ENCODE measurements at places on chromosomes 16 and 17.

- DNase-seq, result no peak
Observed at GRCh38 chr16:55942821-55943220, 67.6 kb upstream of the CES5A start.

DNA sequence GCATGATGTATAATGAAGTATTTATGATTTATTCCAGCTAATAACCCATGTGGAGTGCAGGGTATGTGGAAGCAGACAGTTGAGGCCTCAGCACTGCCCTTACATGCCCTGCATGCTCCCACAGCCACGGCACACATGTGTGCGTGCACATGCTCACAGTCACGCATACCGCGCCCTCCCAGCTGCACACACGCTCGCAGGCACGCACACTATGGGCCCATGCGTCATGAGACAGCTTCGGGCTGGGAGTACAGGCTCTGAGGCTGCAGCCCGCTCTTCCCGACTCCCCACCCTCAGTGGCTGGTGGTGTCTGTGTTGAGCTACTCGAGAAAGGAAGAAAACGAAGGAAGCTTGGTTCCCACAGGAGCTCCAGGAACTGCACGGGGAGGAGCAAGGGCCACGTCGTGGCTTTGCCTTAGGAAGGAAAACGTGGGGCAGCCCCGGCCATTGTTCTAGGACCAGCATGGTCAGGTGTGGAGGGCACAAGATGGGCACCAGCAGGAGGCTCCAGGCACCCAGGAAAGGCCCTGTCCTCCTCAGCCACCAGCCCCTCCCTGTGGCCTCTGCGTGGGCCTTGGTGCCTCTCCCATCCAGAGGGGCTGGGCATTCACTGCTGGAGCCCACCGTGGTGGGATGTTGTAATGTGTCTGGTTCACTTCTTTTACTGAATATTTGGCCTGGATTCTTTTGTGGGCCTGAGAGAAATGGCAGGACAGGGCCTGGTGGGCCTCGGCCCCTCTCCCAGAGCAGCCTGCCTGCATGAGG is 27.5 kb upstream of the CDH15 start:
- no peak for DNase-seq

GRCh38 chr16:69486724-69487123 is 62.3 kb downstream of the CYB5B start:
- no peak for DNase-seq

DNA sequence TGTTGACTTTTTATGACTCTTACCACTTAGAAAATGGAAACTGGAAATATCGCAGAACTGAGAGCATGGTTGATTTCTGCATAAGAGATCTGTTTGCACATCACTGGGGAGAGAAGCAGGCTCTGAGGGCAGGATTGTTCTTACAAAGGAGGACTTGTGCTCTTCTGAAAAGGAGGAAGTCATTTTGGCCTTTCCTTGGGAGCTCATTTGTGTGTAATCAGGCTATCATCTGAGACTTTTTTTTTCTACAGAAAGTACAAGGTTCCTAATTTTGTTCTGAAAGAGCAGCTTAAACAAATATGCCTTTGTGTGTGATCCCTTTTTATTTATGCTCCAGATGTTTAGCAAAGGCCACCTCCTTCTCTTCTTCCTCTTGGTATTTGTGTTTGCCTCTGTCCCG is 145.7 kb upstream of the CACNG5 start:
- DNase-seq, result no peak

DNA sequence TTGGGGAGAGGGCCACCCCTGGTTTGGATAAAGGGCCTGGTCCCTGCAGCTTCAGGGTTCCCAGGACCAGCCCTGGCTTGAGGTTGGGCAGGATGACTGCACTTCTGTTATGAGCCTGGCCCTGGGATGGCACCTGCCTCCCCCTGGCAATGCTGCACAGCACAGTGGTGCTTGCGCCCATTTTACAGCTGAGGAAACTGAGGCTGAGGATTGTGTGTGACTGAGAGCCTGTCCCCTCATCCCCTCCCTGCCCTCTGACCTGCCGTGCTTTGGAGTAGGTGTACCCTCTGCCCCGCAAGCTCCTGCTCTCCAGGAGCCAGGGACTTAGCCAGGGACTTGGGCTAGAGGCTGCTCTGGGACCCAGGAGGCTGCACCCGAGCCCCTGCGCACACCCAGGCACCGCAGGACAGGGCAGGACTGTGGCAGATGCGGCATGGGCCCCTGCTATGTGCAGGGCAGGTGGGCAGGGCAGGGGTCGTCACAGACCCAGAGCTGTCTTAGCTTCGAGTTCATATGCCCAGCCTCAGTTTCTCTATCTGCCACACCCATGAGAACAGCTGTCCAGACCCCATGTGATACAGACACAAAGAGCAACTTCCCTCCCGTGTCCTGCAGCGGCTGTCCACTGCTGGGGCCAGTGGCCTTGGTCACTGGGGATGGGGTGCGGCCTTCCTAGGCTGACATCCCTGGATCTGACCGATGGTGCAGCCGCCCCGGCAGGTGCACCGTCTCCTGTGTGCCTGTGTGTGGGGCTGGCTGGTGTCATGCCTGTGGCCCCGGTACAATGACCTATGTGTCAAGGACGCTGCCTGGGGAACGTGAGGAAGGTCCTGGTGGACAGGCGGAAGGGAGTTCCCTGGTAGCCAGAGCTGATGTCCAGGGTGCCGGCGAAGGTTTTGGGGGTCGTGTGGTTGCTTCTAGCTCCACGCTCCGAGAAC is 36.6 kb downstream of the BAHCC1 start:
- DNase-seq, result no peak

- DNase-seq, result peak; percentile 43
Observed at GRCh38 chr17:61635913-61636432, 45.0 kb upstream of the NACA2 start.

DNA sequence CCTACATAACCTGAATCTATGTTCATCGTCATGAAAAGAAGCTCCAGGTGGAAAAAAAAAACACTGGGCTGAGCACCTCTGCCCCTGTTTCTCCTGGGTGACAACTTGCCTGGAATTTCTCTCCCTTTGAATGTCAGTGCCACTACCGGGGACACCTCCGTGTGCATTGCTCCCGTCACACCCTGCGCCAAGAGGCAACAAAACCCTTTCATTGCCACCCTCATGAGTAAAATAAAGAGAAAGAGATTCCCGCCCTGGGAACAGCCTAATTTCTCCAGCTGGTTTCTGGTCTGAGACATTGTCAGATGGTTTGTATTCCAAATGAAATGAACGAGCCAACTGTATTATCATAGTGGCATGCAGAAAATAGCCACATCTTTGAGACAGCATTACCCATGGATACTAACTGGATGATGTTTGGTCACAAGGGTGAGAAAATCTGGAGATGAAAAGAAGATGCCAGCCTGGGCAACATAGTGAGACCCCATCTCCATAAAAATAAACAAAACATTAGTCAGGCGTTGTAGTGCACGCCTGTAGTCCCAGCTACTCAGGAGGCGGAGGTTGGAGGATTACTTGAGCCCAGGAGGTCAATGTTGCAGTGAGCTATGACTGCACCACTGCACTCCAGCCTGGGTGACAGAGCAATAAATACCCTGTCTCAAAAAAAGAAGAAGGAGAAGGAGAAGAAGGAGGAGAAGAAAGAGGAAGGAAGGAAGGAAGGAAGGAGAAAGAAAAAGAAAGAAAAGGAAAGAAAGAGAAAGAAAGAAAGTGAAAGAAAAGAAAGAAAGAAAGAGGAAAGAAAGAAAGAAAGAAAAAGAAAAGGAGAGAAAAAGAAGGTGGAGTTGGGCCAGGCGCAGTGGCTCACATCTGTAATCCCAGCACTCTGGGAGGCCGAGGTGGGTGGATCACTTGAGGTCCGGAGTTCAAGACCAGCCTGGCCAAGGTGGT is 42.2 kb upstream of the ADCY9 start:
- DNase-seq, result no peak

GRCh38 chr17:1793447-1793806 is 31.6 kb downstream of the SERPINF1 start:
- no peak for DNase-seq

DNA sequence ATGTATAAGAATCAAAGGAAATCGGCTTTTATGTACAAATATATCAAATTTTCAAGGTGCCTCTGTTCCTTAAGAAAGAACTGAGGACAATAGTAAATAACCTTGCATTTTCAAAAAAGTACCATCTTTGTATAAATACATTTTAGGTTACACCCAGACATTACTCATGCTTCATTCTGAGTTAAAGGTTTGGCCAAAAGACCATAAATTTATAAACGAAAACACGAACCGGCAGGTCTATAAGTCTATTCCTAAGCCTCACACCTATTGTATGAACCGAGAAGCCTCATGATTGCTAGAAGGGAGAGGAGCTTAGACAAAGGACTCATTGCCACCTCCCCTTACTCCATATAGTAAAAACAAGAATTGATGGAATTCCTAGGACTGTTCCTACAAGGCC is 94.6 kb upstream of the PSMD7 start:
- no peak for DNase-seq

- no peak for DNase-seq
Observed at GRCh38 chr16:55691771-55692170, 36.0 kb downstream of the SLC6A2 start.

DNA sequence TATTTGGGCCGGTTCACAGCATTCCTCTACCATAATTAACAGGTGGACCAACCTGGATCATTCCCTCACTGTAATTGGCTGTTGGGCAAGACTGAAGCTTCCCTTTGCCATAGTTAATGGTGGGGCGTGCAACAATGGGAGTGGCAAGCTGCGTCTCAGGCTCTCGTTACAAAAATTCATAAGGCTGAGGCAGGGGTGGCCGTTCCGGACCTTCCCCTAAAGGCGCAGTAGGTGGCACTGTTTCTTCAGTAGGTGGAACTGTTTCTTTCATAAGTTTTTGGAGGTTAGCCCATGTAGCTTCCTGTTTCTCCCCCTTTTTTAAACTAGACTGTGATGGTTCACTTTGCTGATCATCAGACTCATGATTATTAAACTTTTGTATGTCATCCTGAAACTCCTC is 17.0 kb upstream of the TMC5 start:
- DNase-seq, result no peak

DNA sequence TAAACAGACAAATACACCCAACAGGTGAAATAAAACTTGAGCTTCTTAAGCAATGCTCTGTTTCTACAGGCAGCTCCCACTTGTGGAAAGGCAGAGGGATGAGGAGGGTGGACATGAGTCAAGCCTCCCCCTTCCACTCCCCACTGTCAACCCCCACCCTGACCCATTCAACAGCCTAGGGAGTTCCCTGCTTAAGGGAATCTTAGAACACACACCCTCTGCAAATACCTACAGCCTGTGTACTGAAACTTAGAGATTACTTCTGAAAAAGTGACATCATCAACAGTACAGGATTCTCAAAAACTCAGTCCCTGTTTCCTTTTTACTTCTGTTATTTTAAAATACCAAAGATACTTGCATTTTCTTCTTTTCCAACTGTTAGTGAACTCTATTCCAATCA is 345.4 kb downstream of the SOX9 start:
- DNase-seq, result no peak

DNA sequence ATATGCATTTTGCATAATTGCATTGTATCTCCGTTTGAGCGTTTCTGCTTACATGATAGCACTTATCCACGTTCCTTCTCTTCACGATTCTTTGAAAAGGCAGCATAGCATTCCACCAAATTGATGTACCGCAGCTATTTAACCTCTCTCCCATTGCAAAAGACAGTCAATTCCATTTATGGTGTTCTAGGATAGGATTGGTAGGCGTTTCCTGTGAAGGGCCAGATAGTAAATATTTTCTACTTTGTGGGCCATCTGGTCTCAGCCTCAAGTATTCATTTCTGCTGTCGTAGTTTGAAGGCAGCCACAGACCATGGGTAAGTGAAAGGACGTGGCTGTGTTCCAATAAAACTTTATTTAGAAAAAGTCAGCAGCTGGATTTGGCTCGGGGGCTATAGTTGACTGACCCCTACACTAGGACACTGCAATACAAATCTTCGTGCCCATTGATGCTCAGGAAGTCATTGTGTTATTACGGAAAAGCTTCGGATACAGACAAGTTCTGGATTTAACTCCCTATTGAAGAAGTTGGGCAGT is 10.1 kb downstream of the SNX29 start:
- DNase-seq, result no peak

GRCh38 chr16:79307214-79307613 is 293.3 kb downstream of the MAF start:
- DNase-seq, result no peak

- DNase-seq, result no peak
Observed at GRCh38 chr17:78341559-78342448, 18.1 kb downstream of the SOCS3 start.

DNA sequence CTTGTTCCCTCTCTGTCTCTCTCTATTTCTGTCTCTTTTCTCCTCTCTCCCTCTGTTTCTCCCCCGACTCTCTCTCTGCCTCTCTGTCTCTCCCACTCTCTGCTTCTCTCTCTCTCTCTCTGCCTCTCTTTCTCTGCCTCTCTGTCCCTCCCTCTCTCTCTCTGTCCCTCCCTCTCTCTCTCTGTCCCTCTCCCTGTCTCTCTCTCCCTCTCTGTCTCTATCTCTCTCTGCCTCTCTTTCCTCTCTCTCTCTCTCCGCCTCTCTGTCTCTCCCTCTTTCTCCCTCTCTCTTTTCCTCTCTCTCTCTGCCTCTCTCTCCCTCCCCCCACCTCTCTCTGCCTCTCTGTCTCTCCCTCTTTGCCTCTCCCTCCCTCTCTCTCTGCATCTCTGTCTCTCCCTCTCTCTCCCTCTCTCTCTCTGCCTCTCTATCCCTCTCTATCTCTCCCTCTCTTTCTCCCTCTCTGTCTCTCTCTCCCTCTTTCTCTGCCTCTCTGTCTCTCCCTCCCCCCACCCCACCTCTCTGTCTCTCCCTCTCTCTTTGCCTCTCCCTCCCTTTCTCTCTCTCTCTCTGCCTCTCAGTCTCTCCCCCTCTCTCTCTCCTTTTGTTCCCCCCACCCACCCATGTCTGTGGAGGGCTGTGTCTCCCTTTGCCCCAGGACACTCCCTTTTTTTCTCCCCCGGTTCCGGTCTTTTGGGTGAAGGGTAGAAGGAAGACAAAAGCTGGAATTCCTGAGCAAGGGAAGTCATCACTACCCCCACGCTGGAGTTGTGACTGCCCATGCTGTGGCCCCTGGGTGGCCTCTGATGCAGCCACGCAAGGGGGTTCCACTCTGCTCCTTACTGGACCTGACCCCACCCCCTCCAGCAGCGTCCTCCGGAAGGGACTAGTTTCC is 27.1 kb upstream of the MGAT5B start:
- DNase-seq, result no peak

DNA sequence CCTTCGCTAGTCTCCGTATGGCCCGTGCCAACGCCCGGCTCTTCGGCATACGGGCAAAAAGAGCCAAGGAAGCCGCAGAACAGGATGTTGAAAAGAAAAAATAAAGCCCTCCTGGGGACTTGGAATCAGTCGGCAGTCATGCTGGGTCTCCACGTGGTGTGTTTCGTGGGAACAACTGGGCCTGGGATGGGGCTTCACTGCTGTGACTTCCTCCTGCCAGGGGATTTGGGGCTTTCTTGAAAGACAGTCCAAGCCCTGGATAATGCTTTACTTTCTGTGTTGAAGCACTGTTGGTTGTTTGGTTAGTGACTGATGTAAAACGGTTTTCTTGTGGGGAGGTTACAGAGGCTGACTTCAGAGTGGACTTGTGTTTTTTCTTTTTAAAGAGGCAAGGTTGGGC is 2.5 kb downstream of the RPL13 start:
- DNase-seq, result no peak

GRCh38 chr16:12240036-12240435 is 263.5 kb downstream of the SNX29 start:
- no peak for DNase-seq

- DNase-seq, result no peak
Observed at GRCh38 chr16:50946098-50946497, 204.2 kb downstream of the CYLD start.

GRCh38 chr17:56690441-56691291 is 97.2 kb downstream of the NOG start:
- no peak for DNase-seq

Data from iPS DF 6.9 (cell line).